Stimulated activated CD4-positive, alpha-beta T cell treated with anti-CD3 and anti-CD28 coated beads, Interleukin-1b, Interleukin-23, amount 100 ng/mL, for 1 hour (primary cell): ENCODE measurements at places on chromosomes 1 and 21.

- DNase-seq = no peak
These were observed 43.0 kb upstream of the CCDC190 start for GRCh38 chr1:162904023-162904422.

- no peak for DNase-seq
These were observed 13.6 kb upstream of the H3-3A start for GRCh38 chr1:226048886-226049285.

DNA sequence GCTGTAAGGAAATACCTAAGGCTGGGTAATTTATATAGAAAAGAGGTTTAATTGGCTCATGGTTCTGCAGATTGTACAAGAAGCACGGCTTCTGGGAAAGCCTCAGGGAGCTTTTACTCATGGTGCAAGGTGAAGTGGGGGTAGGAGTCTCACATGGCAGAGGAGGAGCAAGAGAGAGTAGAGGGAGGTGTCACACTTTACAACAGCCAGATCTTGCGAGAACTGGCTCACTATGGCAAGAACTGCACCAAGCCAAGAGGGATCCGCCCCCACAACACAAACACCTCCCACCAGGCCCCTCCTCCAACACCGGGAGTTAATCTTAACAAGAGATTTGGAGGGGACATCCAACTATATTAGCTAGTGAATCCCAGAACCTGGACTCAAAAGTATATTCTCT, 135.4 kb upstream of the SOD1 start:
- DNase-seq = no peak

DNA sequence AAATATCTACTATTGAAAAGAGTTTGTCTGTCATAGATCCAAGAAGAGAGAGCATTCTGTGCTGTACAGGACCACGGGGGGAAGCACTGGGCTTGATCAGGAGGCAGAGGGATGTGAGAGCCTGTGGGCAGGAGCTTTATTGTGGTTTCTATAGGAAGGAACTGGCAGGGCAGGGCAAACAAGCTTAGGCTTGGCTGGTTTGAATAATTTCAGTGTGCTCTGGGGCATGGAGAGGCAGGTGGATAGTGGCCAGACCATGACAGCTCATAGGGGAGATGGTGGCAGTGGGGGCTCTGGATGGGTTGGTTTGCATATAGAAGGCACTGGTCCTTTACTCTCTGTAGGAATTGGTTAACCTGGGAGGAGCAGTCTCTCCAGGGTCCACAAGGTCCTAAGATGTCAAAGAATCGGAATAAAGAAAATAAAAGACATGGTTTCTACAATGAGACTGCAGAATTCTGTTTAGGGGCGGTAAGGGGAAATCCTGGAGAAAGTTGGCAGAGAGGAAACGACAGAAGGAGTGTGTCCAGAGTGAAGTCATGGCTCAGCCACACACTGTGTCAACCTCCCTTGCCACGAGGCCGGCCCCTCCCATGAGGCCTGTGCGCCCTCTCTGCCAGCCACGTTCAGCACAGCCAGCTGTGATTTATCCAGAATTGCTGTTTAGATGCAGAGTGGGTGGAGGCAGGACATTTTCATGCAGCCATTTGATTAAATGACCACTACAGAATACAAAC, 81.7 kb upstream of the PGBD5 start:
- DNase-seq = no peak

DNA sequence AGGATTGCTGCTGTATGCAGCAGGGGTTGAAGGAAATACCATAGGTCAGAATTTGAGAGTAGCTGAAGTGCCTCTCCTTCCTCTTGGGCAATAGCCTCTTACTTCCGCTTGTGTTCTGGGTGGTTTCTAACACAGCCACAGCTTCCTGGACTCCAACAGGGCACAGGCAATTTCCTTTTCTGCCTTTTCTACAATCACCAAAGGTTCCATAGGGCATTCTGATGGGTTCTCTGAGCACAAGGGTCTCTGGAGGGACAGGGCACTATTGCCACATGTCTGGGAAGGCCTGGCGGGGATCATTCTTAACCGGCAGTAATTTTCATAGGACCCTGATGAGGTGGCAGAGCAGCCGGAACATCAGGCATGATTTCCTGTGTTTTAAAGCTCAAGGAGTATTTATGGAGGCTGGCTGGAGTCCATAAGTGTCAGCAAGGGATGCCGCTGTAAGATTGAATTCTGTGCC, 5.5 kb upstream of the AGTRAP start:
- no peak for DNase-seq

DNA sequence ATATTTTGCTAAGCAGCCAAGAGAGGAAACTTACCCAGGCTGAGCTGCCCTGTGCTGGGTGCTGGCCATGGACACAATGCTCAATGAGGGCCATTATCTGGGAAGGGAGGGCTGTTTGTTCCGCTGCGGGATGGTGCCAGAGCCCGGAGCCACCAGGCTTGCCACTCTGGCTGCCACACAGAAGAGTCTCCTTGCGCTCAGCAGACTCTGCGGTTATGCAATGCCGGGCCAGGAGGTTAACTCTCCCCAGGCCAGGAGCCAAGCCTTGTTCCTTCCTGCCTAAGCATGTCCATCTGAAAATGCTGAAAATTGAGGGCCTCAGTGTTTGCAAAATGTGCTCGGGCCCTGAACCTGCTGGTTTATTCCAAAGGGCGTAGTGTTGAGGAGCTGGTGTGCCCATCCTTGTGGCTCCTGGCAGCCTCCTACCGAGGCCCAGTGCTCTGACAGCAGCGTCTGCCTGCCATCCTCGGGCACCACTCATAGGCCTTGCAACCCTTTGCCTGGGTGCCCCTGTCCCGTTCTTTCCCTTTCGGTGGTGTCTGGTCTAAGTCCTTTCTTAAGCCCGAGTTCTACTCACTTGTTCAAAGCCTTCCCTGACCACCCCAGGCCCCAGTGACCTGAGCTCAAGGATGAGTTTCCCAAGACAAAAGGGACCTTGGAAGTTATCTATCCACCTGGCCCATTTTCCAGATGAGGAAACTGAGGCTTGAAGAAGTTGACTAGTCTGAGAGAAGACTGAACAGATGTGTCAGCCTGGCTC, 133.8 kb upstream of the EDN2 start:
- no peak for DNase-seq

- no peak for DNase-seq
These were observed 856 bp upstream of the GREM2 start for GRCh38 chr1:240612811-240613210.

- DNase-seq = no peak
These were observed 21.9 kb upstream of the MORC3 start for GRCh38 chr21:36297938-36298572.
